Keratinocyte (primary cell): ENCODE measurements at places on chromosomes 12 and 14. TPM values are rescaled to one million over a fixed set of nuclear protein-coding genes. Genes with fewer than 3 reads are reported as not detected.

DNA sequence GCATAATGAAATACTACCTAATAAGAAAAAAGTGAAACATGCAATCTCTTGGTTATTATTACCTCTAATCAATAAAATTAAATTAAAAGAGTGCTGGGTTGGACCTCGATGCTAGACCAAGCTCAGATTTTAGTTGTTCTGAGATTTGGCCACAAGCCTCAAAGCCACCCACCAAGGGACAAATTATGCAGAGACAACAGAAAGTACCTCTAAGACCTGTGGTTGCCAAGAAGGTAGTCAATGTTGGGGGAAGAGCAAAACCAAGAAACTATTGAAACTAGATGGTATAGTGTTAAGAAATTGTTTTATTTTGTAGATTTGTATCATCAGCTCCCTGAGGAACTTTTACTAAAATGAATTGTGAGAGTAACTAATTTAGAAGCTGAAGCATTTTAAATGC, 43.8 kb upstream of the ARID2 start:
- no peak overlapping the region for H3K27ac ChIP-seq
- no peak overlapping the region for H3K4me3 ChIP-seq
- H3K4me1 ChIP-seq: no peaks in the 10 kb centered on the region
- H3K27me3 ChIP-seq: no peaks in the 10 kb centered on the region
- no peaks in the 10 kb centered on the region for H3K36me3 ChIP-seq
- DNase-seq: no peak

GRCh38 chr14:68805414-68805813, 12.5 kb upstream of the ZFP36L1 start:
- no peaks in the 10 kb centered on the region for H3K27me3 ChIP-seq
- no peak for DNase-seq
- no peak overlapping the region for H3K4me3 ChIP-seq
- H3K27ac ChIP-seq: no peak overlapping the region

DNA sequence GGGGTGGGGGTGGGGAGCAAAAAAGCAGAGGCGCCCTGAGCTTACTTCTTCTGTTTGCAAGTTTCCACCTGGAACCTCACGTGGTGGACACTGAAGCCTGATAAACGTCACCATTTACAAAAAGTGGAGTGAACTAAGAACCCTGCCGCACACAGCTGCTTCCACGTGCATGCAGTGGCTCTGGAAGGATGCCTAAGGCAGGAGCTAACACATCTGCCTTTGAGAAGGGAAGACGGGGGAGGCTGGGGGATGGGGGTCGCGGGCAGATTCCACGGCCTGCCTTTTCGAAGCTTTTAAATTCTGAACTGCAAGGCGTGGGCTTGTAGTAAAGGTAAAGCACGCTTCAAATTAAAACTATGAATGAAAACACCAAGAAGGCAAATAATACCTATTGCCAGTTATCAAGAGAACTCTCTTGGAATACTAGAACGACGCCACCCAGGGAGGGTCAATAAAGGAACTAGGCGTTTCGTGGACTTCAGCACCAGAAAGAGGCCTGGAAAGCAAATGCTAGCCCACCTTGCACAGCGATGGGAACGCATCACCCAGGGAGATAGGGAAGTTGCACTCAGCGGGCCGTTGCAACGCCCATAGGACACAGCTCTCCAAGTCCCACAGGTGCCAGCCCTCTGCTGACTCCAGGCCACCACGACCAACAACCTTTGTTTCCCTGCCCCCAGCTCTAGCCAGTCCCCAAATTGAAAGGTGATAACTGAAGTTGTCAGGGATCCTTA, 61.8 kb downstream of the TESC start:
- no peak overlapping the region for H3K27ac ChIP-seq
- H3K4me1 ChIP-seq: no peaks in the 10 kb centered on the region
- DNase-seq: no peak
- no peaks in the 10 kb centered on the region for H3K36me3 ChIP-seq
- peaks cover 33% of the 10 kb centered on the region for H3K27me3 ChIP-seq
- H3K4me3 ChIP-seq: no peak overlapping the region

GRCh38 chr14:102517392-102518062, 8.0 kb upstream of the ANKRD9 start:
- H3K27me3 ChIP-seq: no peaks in the 10 kb centered on the region
- no peaks in the 10 kb centered on the region for H3K36me3 ChIP-seq
- DNase-seq: no peak

DNA sequence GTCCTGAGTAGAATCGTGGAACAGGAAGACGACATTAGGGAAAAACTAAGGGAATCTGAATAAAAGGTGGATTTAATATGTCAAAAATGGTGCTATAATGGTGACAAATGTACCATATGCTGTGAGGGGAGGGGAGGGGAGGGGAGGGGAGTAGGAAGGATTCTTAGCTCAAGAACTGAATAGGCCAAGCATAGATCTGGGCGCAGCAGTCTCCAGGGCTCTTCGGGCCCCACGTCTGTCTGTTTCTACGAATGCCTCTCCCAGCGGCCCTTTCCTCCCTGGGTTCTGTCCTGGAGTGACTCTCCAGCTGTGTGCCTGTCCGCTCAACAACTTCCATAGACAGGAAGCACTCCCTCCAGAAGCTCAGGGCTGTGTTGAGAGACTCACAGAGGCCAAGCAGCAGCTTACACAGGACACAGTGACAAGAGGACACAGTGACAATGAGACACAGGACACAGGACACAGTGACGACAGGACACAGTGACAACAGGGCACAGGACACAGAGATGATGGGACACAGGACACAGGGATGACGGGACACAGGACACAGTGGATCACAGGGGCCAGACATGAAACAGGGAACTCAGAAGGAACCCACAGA, 42.4 kb upstream of the PPP2R5C start:
- no peak overlapping the region for H3K27ac ChIP-seq
- no peak overlapping the region for H3K4me3 ChIP-seq
- no peak for DNase-seq
- H3K4me1 ChIP-seq: peaks cover 7% of the 10 kb centered on the region

GRCh38 chr12:15151161-15152091, 69.8 kb downstream of the RERG start:
- no peak overlapping the region for H3K27ac ChIP-seq
- no peaks in the 10 kb centered on the region for H3K36me3 ChIP-seq
- DNase-seq: no peak
- H3K4me1 ChIP-seq: peaks cover 5% of the 10 kb centered on the region
- no peak overlapping the region for H3K4me3 ChIP-seq

- no peak overlapping the region for H3K27ac ChIP-seq
- no peak for DNase-seq
- no peaks in the 10 kb centered on the region for H3K4me1 ChIP-seq
- no peaks in the 10 kb centered on the region for H3K36me3 ChIP-seq
- H3K4me3 ChIP-seq: no peak overlapping the region
These were observed 1.5 kb downstream of the FOXG1 start for GRCh38 chr14:28767853-28768741.

- no peak overlapping the region for H3K27ac ChIP-seq
- peaks cover 5% of the 10 kb centered on the region for H3K4me1 ChIP-seq
These were observed 21.2 kb downstream of the DGLUCY start for GRCh38 chr14:91135039-91135438.

DNA sequence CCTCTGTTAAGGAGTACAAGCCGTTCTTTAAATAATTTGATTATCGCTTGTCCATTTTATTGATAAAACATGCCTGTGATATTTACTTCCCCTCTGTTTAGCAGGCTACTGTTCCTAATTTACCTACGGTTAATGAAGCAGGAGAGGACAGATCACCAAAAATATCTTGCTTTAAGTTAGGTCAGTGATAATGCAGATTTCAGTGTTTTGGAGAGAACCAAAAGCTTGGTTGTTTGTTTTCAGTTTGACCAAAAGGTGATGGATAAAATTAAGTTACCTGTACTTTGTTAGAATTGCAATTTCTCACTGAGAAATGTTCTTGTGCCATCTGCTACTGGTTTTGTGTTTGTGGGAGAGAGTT, 958 bp downstream of the SPATS2 start:
- peak overlapping the region; percentile 91 for H3K27ac ChIP-seq
- peak overlapping the region; percentile 78 for H3K4me3 ChIP-seq

GRCh38 chr14:62179367-62180018, 417.3 kb downstream of the SNAPC1 start:
- H3K4me1 ChIP-seq: no peaks in the 10 kb centered on the region
- no peak overlapping the region for H3K4me3 ChIP-seq
- no peak overlapping the region for H3K27ac ChIP-seq

DNA sequence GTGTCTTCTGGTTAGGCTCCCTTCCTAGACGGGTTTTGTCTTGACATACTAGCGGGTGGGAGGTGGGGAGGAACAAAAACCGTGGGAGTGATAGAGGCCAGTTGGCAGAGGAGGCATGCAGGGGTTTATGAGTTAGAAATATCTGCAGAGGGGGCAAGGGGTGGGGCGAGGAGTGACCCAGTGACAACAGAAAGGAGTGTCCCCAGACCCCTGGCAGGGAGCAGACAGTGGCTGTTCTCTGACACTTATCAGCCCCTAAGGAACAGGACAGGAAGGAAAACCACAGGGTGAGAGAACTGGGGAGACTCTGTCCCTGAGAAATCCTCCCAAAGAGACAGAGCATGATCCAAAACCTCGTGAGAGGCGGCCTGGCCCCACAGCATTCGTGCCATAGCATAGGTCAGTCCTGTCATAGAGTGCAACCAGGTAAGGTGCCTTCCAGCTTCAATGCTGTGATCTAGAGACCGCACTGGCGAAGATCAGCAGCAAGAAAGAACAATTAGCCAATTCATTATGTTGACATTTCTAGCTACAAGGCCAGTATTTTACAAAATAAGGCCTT, 141.4 kb downstream of the CRADD start:
- DNase-seq: no peak
- H3K36me3 ChIP-seq: no peaks in the 10 kb centered on the region
- no peaks in the 10 kb centered on the region for H3K4me1 ChIP-seq
- H3K4me3 ChIP-seq: no peak overlapping the region

GRCh38 chr12:48424644-48425043, 47.7 kb upstream of the ANP32D start:
- DNase-seq: no peak
- H3K27me3 ChIP-seq: no peaks in the 10 kb centered on the region
- H3K4me3 ChIP-seq: no peak overlapping the region
- H3K4me1 ChIP-seq: no peaks in the 10 kb centered on the region
- no peak overlapping the region for H3K27ac ChIP-seq
- H3K36me3 ChIP-seq: no peaks in the 10 kb centered on the region

- no peak overlapping the region for H3K27ac ChIP-seq
- H3K4me1 ChIP-seq: no peaks in the 10 kb centered on the region
- H3K36me3 ChIP-seq: no peaks in the 10 kb centered on the region
These were observed 176.4 kb downstream of the STXBP6 start for GRCh38 chr14:24873551-24873950.

DNA sequence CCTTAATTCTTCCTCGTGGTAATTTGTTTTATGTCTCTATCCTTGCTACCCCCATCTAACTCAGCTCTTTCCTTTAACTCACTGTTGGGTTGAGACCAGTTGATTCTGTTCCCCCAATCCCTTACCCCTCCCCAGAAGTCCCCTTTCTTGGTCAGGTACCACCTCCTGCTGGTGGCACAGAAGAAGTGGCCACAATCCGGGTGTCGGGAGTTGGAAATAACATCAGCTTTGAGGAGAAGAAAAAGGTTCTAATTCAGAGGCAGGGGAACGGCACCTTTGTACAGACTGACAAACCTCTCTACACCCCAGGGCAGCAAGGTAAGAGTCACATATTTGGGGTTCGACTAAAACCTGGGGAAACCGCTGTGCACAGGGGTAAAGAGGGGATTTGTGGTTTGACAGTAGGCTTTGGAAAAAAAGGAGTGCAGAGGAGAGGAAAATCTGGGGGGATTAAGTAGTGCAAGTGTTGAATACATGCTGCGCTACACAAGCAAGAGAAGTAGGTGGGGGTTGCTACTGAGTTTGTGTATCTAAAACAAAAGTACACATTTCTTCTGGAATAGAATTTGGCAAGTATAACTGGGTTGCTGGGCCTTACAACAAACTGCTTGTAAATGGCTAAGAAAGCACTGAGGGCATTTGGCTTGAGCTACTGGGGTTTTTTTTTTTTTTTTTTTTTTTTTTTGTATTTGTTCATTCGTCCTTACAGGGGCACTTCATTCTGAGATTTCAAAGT, 1.3 kb downstream of the A2ML1 start:
- H3K36me3 ChIP-seq: peaks cover 2% of the 10 kb centered on the region
- H3K27me3 ChIP-seq: no peaks in the 10 kb centered on the region
- peaks cover 45% of the 10 kb centered on the region for H3K4me1 ChIP-seq
- H3K27ac ChIP-seq: peak overlapping the region; percentile 90

GRCh38 chr14:53883739-53884138, 72.9 kb downstream of the BMP4 start:
- H3K4me3 ChIP-seq: no peak overlapping the region
- no peak for DNase-seq
- no peak overlapping the region for H3K27ac ChIP-seq
- no peaks in the 10 kb centered on the region for H3K4me1 ChIP-seq

- H3K4me3 ChIP-seq: no peak overlapping the region
- H3K27ac ChIP-seq: no peak overlapping the region
- no peaks in the 10 kb centered on the region for H3K36me3 ChIP-seq
- no peaks in the 10 kb centered on the region for H3K4me1 ChIP-seq
- no peaks in the 10 kb centered on the region for H3K27me3 ChIP-seq
These were observed 142.7 kb upstream of the DIO3 start for GRCh38 chr14:101418601-101419000.

- H3K27me3 ChIP-seq: no peaks in the 10 kb centered on the region
- no peaks in the 10 kb centered on the region for H3K4me1 ChIP-seq
- DNase-seq: no peak
- no peak overlapping the region for H3K27ac ChIP-seq
These were observed 266.7 kb downstream of the ALG10 start for GRCh38 chr12:34288963-34289345.

The ASIC1 gene
- polyA plus RNA-seq: 5.7 to 8.3 TPM (median 5.7 TPM) in 3 replicates

The CLEC1B gene
- not detected in 3 replicates for polyA plus RNA-seq

The RHNO1 gene
- 20.0 to 25.6 TPM (median 23.4 TPM) in 3 replicates for polyA plus RNA-seq

The LIN7A gene
- polyA plus RNA-seq: not detected in 3 replicates

The CLEC4D gene
- polyA plus RNA-seq: not detected in 3 replicates

The CCND2 gene
- 310 to 574 TPM (median 324 TPM) in 3 replicates for polyA plus RNA-seq

The AKAP5 gene
- 0.01 to 0.08 TPM (median 0.05 TPM) in 3 replicates for polyA plus RNA-seq

The HOXC12 gene
- polyA plus RNA-seq: 0.35 to 1.2 TPM (median 0.47 TPM) in 3 replicates

The ACRBP gene
- polyA plus RNA-seq: 0.07 to 0.21 TPM (median 0.09 TPM) in 3 replicates

The SLC35E3 gene
- polyA plus RNA-seq: 4.0 to 9.9 TPM (median 5.4 TPM) in 3 replicates
